ENCODE measurements at places on chromosomes 7 and 10.

GRCh38 chr7:30251708-30252329, 32.6 kb upstream of the ZNRF2 start:
- DNase-seq = no peak

- no peak for DNase-seq
Observed at GRCh38 chr7:129993275-129993674, 40.5 kb upstream of the UBE2H start.

DNA sequence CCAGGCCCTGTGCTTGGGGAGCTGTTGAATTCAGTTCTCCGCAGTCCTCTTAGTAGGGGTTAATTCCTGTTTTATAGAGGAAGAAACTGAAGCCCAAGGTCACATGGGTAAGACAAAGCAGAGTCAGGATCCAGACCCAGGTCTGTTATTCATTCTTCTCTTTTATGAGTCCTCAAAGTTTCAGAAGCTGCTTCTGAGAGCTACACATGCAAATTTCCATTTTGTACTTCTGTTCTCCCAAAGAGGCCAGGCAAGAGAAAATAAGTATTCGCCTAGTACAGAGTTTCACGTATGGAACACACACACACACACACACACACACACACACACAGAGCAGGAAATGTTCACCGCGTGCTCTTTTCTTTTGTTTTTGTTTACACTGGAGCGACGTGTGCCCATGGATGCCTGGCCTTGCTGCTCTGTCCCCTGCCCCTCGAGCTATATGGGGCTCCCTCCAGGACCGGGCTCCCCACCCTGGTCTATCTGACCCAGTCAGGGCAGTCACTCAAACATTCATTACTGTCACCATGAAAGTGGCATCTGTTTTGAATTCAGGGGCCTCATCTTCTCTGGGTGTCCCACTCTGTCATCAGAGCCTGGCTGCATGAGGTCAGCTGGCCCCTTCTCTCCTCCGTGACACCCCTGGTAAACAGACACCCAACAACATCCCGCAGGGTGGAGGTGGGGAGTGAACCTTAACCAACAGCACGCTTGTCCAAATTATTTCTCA, 84.4 kb downstream of the TNS3 start:
- DNase-seq = no peak

GRCh38 chr7:101241443-101242349, 3.2 kb downstream of the FIS1 start:
- DNase-seq = no peak

GRCh38 chr10:102801496-102801895, 35.7 kb downstream of the CYP17A1 start:
- DNase-seq = no peak

GRCh38 chr10:89894051-89894450, 192.7 kb downstream of the KIF20B start:
- no peak for DNase-seq

- no peak for DNase-seq
Observed at GRCh38 chr7:142482891-142483658, 225.2 kb upstream of the PRSS58 start.

- peak; percentile 53 for DNase-seq
Observed at GRCh38 chr10:5949009-5949759, 28.2 kb downstream of the IL15RA start.

- no peak for DNase-seq
Observed at GRCh38 chr10:1184541-1185430, 128.6 kb downstream of the WDR37 start.

DNA sequence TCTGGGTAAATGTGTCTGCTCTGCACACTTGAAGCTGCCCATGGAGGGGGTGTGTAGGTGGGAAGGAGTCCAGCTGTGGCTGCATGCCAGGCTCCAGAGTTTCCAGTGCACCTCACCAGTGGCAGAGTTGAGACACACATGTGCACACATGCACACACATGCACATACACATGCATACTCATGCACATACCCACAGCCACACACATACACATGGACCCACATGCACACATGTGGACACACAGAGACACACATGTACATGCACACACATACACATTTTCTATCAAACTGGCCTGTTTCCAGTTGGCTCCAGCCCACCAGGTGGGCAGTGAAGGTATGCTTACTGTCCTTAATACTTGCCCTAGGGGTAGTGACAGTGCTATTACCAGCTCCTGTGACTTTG, 99.7 kb downstream of the RAMP3 start:
- DNase-seq = no peak

DNA sequence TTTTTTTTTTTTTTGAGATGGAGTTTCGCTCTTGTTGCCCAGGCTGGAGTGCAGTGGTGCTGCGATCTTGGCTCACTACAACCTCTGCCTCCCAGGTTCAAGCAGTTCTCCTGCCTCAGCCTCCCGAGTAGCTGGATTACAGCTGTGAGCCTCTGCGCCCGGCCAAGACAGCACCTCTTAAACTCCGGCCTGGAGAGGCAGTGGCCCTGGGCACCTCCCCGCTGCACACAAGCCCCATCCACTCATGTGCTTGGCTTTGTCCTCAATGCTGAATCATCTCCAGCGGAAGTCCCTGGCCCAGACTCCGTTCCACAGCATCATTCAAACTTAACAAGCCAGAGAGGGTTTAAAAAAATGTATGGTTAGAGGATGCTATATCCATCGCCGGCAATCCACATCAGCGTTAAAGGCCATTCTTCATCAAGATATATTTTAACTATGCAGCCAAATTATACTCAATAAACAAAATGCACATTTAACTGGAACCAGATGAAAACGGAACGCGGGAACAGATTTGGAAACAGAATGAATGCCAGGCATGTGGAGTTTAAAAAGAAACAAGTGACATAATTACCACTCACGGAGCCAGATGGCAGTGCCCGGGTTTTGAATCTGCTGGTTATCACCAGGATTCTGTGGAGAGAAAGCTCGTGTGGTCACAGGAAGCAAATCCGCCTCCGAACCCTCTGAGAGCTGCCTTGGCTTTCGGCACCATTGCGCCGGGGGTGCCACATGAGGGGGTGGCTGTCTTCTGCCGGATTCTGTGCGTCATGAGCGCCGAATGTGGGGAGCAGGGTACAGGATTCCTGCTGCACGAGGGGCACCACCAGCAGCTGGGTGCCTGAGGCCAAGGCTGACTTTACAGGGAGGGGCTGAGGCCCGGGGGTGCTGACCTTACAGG, 45.6 kb upstream of the CFAP46 start:
- DNase-seq = peak; percentile 16
